ENCODE measurements at places on chromosomes 7 and 10.

DNA sequence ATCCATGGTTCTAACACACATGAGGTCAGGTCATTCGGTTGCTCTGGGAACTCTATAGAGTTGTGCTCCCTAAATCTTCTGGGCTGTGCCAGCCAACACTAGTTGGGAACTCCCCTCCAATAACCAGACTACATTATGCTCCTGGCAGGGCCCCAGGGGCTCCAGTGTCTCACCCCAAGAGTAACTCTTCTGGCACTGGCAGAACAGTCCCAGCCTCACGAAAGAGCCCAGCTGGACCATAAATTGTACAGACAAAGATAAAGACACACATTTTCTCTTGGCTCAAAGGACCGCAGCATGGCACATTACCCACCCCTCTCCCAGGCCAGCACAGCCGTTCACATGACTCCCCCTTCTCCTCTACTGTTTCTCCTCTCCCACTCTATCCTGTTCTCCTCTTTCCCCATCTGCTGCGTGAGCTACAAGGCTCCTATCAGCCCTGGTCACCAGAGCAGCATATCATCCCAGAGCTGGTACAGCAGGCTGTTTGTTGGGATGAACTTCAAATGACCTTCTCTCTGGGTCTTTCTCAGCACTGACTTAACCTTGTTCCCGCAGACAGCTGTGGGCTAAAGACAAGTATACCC is 230.6 kb downstream of the PLXNA4 start:
- no peak for DNase-seq

DNA sequence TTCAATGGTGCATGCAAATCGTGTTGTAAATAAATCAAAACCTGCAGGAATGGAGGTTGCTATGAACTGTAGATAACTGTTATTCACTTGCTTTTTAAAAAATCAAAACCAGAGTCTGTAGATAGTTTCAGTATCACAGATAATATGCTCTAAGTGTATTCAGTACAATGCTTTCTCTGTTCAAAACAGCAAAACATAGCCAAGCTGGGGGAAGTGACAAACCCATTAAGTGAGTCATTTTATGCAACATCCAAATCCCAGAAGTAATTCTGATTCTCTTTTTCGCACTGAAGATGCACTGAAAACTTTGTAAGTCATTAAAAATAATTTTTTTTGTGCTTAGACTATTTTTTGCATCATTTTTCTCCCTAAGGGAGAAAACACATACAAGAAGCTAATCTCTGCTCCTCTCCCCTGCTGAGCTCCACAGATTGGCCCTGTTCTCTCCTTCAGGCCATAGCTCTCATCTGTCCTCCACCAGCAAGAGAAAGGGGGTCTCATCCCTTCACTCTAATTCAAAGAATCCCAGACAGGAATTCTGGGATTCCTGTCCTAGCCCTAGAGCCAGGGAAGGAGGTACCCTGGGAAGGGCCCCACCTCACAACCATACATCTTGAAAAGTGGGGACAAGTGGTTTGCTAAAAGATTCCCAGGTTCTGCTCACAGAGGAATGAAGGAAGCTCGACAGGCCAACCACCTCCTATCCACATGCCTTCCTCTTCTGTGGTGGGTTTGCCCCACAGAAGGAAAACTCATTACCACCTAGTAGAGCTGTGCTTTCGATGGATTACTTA is 4.9 kb downstream of the PRTFDC1 start:
- DNase-seq: no peak

- no peak for DNase-seq
Observed at GRCh38 chr7:95927756-95928155, 155.4 kb downstream of the DYNC1I1 start.

- no peak for DNase-seq
Observed at GRCh38 chr7:88314061-88314491, 7.4 kb upstream of the STEAP4 start.

- no peak for DNase-seq
Observed at GRCh38 chr7:17957871-17958270, 17.6 kb upstream of the SNX13 start.

DNA sequence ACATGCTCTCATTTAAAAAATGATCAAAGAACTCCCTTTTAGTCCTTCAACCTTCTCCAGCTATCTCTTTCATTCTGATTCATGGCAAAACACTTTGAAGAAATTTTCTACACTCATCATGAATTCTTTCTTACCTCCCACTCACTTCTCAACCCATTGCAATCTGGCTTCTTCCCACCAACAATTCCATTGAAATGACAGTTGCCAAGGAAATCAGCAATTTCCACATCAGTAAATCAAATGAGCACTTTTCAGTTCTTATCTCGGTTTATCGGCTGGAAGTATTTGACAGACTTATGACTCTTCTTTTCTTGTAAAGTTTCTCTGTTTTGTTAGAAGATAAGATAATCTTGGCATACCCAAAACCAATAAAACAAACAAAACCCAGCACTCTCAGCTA is 99.1 kb upstream of the CACNA2D1 start:
- DNase-seq: no peak

- no peak for DNase-seq
Observed at GRCh38 chr10:130040351-130040750, 70.3 kb downstream of the C10orf143 start.

DNA sequence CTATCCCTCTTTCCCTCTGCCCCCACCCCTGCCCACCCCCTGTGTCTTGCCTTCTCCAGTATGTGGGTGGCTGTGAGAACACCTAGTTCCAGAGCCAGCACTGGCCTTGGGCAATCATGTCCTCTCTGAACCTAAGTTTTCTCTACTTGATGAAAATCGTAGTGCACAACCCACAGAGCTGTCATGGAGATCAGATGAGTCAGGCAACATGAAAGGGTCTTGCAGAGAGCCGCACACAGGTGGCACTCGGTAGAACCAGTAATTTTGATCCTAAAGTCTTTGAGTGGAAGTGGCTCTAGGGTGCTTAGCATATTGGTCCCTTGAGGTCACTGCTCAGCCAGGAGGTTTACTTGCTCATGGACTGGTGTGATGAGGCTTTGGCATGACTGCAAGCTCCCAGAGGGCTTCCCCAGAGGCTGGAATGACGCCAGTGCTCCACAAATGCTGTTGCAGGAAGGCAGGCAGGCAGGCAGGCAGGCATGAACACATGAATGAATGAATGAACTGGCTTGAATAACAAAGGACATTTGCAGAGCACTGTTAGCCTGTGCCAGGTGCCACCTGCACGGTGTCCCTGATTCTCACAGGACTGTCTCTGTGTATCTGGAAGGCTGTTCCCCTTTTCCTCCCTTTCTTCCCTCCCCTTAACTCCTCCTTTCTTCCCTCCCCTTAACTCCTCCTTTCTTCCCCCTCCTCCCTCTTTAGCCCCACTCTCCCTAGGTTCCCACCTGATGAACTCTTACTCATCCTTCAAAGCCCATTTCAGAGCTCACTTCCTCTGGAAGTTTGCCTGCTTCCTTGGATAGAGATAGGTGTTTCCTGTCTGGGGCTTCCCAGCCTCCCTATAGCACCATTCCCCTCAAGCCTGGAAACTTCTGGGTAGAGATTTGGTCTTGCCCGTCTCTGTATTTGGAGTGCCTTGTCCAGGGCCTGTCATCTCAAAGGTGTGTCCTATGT is 27.2 kb upstream of the CTBP2 start:
- no peak for DNase-seq

GRCh38 chr10:87847550-87847949 is 15.8 kb downstream of the KLLN start:
- no peak for DNase-seq

DNA sequence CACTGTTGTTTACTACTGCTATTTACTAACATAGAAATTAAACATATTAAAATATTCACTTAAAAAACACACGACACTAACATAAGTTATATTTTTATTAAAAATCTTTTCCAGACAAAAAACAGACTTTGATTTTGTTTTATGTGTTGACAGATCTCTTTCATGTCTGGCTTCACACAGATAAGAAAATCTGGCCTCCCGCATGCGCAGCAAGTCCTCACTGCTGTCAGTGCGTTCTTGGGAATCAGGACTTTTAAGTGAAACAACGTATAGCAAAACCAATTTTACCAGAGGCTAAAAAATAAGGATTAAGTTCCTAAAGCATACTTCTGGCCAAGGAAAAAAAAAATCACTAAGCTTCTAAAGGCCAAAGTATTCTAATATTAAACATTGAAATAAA is 1.2 kb upstream of the IDI1 start:
- DNase-seq: no peak

DNA sequence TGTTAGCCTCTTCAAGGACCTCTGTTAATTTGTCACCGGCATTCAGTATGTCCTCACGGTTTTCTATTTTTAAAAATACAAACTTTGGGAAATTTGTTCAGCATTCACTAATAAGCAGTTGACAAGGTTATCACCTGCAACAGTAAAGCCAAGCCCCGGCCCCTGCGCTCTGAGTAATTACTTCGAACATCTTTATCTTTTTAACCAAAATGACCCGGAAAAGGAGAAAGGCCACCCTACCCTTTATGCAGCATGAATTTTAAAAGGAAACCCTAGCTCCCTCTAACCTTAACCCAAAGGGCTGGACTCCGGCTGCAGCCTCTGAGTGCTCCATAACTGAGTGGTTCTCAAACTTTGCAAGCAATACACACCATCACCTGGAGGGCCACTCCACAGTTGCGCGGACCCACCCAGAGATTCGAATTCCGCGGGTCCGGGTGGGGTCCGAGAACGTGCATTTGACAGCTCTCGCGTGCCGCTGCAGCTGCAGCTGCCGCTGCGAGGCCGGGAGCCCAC is 940 bp downstream of the NSMCE4A start:
- no peak for DNase-seq

DNA sequence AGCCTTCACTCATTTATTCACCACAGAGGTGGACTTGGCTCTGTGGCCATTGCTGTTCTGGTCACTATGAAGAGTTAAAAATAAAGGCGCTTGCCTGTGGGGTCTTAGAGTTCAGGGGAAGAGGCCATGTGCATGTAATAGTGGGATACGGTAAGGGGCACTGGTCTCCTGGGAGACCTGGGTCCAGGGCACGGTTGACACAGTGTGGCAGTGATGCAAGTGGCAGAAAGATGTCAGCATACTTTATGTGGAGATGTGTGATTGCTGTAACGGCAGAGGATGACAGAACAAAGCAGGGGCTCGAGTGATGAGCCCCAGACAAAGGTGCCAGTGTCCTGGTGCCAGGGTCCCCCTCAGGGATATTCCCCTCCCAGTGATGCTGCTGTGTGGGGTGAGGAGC is 8.6 kb downstream of the ZSCAN25 start:
- no peak for DNase-seq

DNA sequence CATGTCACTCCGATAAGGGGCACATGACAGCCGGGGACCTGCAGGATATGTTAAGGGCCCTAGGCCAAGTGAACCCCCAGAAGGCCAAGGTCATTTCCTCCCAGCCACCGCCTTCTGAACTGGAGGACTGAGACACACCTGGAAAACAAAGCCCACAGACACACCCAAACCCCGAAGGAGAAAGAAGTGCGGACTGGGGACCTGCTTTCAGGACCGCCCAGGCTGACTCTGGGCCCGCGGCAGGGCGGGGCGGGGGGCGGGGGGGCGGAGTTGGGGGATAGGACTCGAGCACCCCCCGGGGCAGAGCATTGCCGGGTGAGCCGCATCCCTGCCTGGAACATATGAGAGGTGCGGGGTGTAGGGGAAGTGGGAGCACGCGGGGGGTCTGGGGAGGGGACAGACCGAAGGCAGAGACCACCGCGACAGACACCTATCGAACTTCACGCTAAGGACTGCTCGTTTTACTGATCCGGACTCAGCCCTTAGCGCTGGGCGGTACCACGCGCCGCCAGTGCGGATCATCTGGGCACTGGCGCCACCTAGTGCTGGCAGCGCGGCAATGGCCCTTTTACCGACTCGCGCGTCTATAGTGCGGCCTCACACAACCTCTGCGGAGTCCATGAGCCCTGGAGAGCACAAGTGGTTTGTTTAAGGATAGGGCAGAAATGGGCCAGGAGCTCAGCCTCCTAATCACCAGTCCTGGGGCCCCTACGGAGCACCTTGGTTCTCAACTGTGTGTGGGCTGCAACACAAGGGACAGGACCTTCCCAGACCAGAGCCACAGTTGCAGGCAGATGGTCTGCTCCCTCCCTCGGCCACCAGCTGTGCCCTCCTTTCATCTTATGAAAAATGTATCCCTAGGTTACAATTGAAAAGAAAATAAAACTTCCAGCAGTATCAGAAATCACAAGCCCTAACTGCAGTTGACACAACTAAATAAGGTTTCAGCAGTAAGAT is 157.6 kb downstream of the HERPUD2 start:
- peak; percentile 55 for DNase-seq

DNA sequence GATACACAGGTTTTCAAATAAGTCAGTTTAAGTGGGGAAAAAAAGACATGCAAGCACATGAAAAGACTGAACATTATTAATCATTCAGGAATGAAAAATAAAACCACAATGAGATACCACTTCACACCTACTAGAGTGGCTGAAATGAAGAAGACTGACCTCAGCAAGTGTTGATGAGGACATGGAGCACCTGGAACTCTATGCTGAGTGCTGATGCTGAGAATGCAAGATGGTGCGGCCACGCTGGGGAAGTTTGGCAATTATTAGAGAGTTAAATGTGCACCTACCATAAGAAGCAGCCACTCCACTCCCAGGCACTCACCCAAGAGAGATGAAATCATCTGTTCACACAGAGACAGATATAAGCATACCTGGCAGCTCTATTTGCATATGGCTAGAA is 32.9 kb upstream of the ELFN1 start:
- DNase-seq: no peak

GRCh38 chr10:103899312-103899711 is 18.7 kb downstream of the STN1 start:
- DNase-seq: no peak

GRCh38 chr7:157928171-157928794 is 591.5 kb downstream of the DNAJB6 start:
- DNase-seq: no peak

DNA sequence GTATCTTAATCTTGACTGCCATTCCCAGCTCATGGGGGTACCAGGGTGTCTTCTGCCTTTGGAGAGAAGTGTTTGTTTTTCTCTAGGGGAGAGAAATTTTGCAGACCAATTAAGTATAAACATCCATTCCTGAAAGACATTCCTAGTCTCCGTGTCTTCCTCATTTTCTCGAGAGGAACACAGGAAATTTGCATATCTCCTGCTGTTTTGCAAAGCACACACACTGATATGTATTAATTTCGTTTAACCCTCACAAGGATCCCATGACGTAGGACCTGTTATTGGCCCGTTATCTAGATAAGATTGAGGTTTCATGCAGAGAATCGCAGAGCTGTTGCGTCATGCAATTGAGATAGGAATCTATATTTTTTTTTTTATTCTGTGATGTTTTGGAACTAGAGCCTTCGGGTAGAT is 944 bp downstream of the RHBDD2 start:
- DNase-seq: peak; percentile 30

- DNase-seq: no peak
Observed at GRCh38 chr7:85682833-85683620, 496.2 kb upstream of the SEMA3D start.

- no peak for DNase-seq
Observed at GRCh38 chr7:132475669-132476116, 100.6 kb downstream of the PLXNA4 start.

- DNase-seq: peak; percentile 9
Observed at GRCh38 chr10:132654708-132655661, 117.4 kb downstream of the INPP5A start.

GRCh38 chr7:13749636-13750035 is 239.8 kb downstream of the ETV1 start:
- no peak for DNase-seq

DNA sequence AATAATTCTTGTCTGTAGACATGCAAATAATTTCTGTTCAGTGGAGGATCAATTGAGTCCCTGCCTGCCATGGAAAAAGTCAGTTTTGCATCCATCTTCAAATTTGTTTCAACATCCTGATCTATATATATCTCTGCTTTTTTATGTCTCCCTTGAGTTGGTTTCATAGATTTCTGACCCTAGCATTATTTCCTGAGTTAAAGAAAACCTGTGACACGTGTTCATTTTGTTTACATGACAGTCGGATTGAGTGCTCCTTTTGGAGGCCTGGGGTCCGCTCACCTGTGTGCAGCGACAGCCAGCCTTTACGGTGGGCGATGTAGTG is 674 bp downstream of the MRPS24 start:
- DNase-seq: no peak

All from COR-L47 (cell line).